Activated CD4-positive, CD25-positive, alpha-beta regulatory T cell (primary cell): ENCODE measurements at places on chromosomes 6 and 20.

DNA sequence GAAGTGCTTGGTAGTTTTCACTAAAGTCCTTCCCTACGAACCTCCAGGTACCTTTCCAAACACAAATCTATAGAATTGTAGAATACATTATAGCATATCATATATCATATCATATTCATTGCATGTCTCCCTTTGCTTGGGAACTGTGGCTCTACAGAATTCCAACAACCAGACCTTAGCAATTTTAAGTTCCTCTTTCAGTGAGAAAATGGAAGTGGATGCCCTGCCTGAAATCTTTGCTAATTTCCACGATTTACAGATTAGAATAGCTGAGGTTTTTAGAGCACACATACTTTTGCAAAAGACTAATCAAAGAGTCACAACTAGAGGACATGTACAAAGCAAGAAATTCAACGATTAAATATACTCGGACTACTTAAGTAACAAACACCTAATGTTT, 78.6 kb downstream of the TNFRSF21 start:
- DNase-seq, result no peak

- DNase-seq, result no peak
Measured at GRCh38 chr6:11532097-11532496, 5.5 kb upstream of the TMEM170B start.

GRCh38 chr20:539848-540247, 3.7 kb downstream of the CSNK2A1 start:
- DNase-seq, result no peak

GRCh38 chr20:19508449-19508848, 249.6 kb upstream of the RIN2 start:
- no peak for DNase-seq

DNA sequence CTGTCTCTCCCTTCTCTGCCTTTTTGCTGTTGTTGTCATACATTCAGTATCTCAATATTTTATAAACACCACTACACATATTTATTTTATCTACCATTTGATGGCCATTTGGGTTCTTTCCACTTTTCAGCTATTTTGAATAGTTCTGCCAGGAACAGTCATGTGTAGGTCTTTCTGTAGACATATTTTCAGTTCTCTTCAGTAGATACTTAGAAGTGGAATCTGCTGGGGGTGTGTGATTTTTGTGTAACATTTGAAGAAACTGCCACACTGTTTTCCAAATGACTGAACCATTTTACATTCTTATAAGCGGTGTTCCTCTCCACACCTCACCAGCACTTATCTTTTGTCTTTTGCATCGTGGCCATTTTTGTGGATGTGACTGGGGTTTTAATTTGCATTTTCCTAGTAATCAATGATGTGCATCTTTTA, 197.7 kb downstream of the ARID1B start:
- DNase-seq, result no peak

- DNase-seq, result no peak
Measured at GRCh38 chr6:142842418-142843261, 102.3 kb downstream of the HIVEP2 start.

DNA sequence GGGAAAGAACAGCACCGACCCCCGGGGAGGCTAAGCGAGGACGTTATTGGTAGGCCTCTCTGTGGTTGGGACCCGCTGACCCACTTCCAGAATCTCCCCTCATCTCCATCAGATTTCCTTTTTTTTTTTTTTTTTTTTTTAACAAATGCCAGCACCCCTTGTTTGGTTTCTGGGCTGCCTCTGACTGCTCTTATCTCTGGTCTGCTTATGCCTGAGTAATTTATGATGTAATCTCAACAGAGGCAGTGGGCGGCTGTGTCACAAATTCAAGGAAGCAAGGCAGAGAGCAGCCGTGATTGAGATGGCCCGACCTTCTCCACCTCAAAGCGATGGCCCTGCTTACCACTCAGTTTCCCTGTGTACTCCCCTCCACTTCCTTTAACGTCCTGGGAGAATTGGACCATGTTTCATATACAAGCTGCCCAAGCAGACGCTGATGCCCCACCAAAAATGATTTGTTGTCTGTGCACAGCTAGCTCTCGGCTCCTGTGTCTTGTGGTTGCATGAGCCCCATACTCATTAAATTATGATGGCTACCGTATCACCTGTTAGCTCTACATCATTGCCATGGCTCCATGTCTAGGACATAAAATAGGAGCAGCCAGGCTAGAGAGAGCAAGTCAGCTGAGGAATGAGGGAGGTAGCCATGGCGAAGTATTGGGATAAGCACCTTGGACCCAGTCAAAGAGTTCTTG, 98.1 kb downstream of the ZNF217 start:
- no peak for DNase-seq

DNA sequence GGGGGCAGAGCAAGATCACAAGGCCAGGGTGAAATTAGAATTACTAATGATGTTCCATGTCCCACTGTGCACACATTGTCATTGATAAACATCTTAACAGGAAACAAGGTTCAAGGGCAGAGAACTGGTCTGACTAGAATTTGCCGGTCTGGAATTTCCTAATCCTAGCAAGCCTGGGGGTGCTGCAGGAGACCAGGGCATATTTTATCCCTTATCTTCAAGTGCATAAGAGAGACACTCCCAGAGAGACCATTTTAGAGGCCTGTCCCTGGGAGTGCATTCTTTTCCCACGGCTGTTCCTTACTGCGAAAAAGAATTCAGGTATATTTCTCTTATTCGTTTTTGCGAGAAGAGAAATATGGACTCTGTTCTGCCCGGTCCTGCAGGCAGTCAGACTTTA, 41.5 kb downstream of the CD83 start:
- no peak for DNase-seq

DNA sequence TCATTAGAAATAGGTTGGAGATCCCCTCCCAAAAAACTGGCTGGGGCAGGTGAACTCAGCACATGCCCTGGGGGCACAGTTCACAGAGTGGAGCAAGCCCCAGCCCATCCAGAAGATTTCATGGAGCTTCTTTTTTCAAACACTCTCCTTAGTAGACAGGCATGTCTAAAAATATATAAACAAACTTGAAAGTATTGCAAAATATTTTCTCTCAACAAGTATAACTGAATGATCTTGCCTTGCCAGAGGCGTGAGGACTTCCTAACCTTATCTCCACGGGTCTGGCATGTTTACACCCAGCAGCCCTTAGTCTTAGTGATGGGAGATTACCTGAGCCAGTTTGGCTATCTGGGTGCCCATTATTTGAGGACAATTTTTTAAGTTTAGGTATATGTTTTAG, 107.1 kb downstream of the QRSL1 start:
- DNase-seq, result no peak

DNA sequence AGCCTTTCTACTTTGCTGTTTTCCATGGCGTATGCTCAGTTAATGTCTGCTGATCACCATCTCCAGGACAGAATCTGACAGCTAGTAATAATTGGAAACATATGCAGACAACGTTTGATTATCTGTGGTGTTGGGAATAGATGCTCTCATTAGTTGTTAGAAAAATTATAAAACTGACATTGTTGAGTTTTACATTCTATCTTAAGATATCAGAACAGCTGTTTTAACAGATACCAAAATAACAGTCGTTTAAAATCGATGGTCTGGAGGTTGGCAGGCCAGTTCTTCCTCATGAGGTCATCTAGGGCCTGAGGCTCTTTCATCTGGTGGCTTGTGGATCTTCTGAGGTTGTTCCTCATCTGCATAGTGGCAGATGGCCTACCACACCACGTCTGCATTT, 137.6 kb downstream of the AIG1 start:
- no peak for DNase-seq

DNA sequence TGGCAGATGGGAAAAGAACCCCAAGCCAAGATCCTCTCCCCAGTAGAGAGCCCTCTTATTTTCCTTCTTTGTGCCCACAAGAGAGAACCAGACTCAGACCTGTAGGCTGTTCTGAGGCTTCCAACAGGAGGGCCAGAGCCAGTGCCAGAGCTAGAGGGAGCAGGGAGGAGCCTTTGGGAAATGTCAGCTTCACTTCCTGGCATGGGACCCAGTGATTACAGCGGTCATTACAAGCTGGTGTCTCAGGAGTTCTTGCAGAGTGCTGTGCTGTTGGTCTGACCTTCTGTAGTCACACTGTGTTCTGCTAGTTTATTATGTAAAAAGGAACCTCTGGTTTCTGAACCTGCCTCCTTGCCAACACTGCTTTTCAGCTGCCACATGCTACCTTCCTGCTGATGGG, 38.9 kb downstream of the STK35 start:
- DNase-seq, result no peak

- DNase-seq, result no peak
Measured at GRCh38 chr6:85561750-85562357, 31.8 kb downstream of the SNX14 start.

- DNase-seq, result no peak
Measured at GRCh38 chr6:31351401-31352309, 5.3 kb downstream of the HLA-B start.

GRCh38 chr6:90440586-90441283, 144.1 kb upstream of the BACH2 start:
- DNase-seq, result no peak

DNA sequence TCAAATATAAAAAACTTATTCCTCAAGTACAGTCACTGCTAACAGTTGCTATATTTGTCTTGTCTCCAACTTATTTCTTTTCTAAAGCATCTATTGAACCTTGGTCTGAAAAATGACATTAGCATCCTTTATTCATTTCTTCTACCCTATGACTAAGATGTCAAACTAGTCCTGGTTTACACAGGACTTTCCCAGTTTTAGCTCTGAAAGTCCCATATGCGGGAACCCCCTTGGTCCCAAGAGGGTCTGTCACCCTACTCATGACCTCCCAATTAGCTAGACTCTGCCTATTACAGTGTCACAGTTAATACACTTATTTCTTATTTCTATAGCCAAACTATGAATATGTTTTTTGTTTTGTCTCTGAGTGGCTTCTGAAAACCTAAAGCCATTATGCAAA, 37.1 kb downstream of the PLEKHG1 start:
- no peak for DNase-seq
